ENCODE measurements at places on chromosomes 4 and X. TPM values are rescaled to one million over a fixed set of nuclear protein-coding genes. Genes with fewer than 3 reads are reported as not detected.

TRIML2 gene
- not detected for total RNA-seq

CLCN4 gene
- total RNA-seq = 0.84 TPM

POU3F4 gene
- total RNA-seq = not detected

SAGE1 gene
- total RNA-seq = not detected

MTMR8 gene
- total RNA-seq = 2.1 TPM

SMAD1 gene
- 34.0 TPM for total RNA-seq

GPR101 gene
- not detected for total RNA-seq

TEX13B gene
- total RNA-seq = not detected

SLC6A8 gene
- 62.0 TPM for total RNA-seq

PDLIM3 gene
- total RNA-seq = 6.4 TPM

PF4V1 gene
- not detected for total RNA-seq

VCX3B gene
- total RNA-seq = not detected

LINC00632 gene
- total RNA-seq = 3.1 TPM

FAM184B gene
- 0.16 TPM for total RNA-seq

HSFX3 gene
- total RNA-seq = not detected

ZFYVE28 gene
- total RNA-seq = 5.3 TPM

SLC9B1 gene
- 0.28 TPM for total RNA-seq

ALAS2 gene
- total RNA-seq = not detected

FAM241A gene
- total RNA-seq = 2.7 TPM

PARM1 gene
- 1.8 TPM for total RNA-seq

ENOPH1 gene
- 22.4 TPM for total RNA-seq
